ENCODE measurements at places on chromosomes 12 and 14. TPM values are rescaled to one million over a fixed set of nuclear protein-coding genes. Genes with fewer than 3 reads are reported as not detected.

The DIO2 gene
- 38.5 TPM for total RNA-seq

The INHBC gene
- not detected for total RNA-seq

The PDE6H gene
- total RNA-seq = not detected

DNA sequence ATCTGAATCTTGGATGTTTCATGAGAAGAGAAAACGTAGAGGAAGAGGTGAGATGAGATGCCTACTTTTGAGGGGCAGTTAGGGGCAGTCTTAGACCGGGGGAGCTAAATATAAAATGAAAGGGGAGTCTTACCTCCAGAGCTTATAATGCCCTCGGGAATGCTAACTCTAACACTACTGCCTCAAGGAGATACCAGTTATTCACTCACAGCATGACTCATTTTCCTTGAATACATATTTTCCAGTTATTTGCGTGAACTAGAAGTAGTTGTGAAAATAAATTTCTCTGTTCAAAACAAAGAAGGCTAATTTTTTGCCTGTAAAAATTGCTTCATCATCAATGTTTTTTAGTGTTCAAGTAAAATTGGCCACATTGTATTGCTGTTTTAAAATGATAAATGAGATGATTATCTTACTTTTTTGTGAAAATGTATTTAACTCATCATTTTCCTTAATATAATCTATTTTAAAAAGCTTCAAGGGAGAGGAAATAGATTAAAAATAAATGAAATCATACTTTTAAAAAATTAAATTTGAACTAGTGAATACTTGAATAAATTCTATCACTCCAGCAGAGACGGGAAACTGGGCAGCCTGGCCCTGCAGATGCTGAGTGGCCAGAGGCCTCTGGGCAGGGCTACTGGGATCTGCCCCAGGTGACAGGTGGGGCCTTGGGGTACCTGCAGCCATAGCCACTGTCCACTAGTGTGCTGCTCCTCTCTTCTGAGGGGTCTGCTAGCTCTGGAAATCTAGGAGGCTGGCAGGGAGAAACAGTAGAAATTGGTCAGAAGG is 339.3 kb downstream of the EGLN3 start:
- no peak for DNase-seq

DNA sequence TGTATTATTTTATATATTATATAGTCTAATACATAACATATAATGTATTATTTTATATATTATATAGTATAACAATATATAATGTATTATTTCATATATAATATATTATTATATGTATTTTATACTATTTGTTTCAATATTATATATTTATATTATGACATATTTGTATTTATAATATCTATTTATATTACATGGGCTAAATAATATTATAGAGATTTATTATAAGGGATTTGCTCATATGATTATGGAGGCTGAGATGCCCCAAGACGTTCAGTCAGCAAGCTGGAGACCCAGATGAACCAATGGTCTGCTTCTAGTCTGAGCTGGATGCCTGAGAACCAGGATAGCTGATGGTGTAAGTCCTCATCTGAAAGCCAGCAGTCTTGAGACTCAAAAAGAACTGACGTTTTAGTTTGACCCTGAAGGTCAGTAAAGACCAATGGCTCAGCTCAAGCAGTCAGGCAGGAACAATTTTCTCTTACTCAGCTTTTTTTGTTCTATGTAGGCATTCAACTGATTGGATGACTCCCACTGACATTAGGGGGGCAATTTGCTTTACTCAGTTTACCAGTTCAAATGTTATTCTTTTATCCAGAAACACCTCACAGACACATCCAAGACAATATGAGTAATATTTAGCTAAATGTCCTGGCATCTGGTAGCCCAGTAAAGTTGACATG is 130.4 kb downstream of the FLRT2 start:
- no peak for DNase-seq

DNA sequence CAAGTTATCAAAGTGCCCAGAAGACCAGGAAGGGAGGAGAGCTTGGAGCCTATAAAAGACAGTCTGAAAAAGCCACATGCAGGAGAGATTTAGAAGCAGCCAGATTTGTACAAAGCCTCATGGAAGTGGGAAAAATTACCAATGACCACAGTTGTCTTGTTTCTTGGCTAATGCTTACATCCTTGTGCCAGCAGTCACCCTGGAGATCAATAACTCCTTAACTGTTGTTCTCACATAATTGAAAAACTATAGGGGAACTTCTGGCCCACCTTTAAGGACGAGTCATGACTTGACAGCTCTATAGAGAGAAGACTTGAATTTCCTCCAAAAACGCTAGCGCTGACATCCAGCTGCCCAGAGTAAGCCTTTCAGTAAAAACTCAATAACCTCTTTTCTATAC is 313.1 kb downstream of the GALC start:
- no peak for DNase-seq

DNA sequence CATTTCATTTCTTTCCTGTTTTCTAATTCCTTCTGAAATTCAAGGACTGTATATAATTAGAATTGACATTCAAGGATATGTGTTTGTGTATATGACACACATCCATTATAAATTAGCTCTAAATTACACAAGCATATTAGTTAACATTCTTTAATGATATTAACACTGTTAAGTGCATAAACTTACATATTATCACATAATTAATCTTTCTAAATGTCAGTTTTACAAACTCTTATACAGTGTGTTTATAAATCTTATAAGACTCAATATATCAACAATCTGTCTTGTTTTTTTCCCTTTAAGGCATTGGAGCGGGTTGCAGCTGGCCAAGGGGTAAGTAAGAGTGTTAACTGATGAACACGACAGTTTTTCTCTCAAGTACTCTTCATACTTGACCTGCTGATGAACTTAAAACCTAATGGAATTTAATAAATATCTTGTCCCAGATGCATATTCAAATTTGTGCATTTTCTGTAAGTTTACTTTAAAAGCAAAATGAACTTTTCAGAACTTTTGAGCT is 76.1 kb downstream of the METTL25 start:
- no peak for DNase-seq

GRCh38 chr14:70005281-70005805 is 126.1 kb downstream of the SMOC1 start:
- DNase-seq = no peak

GRCh38 chr14:69002069-69002468 is 23.0 kb upstream of the ACTN1 start:
- no peak for DNase-seq

- DNase-seq = no peak
Measured at GRCh38 chr14:85234156-85235025, 295.6 kb upstream of the FLRT2 start.

DNA sequence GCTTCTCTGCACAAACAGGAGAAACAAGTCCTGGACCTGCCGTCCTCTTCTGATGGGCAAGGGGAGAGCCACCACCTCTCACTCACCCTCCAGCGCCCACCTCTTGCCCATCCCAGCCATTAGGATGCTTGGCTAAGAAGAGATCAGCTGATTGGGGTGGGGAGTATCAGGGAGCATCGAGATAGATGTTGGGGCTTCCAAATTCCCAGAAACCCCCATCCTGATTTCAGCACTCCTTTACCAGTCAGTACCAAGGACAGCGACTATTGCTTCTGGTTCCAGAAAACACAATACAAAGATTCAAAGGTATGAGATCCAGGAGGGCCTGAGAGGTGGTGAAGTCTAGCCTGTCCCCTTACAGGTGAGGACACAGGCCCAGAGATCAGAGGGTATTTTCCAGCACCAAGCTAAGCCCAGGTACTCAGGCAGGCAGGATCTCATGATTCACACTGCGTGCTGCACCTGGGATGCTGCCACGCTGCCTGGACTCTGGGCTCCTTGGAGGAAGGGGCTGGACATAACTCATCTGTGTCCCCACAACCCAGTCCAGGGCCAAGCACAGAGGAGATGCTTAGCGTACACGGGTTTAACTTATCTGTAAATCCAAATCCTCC is 76.6 kb downstream of the TUNAR start:
- no peak for DNase-seq

DNA sequence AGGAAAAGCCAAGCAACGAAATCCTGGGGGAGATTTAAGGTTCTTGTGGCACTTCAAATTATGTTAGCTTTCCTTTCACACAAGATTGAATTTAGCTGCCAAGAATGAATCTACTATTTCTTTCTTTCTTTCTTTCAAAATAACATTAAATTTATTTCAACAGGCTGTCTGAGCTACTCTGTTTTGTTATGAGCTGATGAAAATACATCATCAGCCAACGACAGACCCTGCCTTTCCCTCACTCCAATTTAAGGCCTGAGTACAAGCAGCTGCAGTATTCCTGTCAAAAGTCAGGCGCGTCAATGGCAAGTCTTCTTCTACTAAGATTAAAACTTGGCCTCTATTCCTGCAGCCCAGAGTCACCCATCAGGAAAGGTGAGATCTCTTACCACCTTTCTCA is 347.7 kb upstream of the FLRT2 start:
- no peak for DNase-seq

DNA sequence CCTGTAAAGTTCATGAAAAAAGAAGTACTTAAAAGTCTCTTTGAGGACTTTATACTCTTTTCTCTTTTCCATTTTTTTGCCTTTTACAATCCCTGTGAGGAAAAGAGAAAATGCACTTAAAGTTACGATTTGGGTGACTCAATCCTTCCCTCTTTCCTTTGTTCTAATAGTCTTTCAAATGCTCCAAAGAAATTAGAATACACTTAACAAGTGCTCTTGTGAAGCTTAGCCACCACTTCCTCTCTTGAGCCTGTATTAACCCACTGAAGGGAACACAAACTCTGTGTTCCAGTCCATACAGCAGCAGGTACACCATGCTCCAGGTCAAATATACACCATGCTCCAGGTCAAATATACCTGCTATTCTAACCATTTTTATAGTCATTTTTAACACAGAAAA is 581.1 kb upstream of the MGAT4C start:
- DNase-seq = no peak

- no peak for DNase-seq
Measured at GRCh38 chr14:34036319-34036766, 85.5 kb upstream of the EGLN3 start.

GRCh38 chr12:26642361-26642760 is 190.6 kb downstream of the ITPR2 start:
- no peak for DNase-seq

DNA sequence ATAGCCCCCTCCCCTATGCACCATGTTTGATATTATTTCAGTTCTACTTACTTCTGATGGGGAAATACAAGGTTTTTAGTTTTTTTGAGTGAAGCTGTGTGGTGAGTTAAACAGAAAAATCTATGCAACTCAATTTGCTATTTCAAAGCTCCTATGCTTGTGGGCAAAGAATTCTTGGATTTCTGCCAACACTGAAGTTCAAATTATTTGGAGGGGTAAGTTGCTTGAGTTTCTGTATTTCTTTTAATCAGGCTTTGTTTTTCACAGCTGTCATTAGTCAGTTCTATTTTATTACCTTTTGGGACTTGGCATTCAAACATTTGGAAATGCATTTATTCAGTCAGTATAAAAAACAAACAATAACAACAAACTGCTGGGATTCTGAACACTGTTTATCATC is 407.5 kb upstream of the MGAT4C start:
- DNase-seq = no peak

DNA sequence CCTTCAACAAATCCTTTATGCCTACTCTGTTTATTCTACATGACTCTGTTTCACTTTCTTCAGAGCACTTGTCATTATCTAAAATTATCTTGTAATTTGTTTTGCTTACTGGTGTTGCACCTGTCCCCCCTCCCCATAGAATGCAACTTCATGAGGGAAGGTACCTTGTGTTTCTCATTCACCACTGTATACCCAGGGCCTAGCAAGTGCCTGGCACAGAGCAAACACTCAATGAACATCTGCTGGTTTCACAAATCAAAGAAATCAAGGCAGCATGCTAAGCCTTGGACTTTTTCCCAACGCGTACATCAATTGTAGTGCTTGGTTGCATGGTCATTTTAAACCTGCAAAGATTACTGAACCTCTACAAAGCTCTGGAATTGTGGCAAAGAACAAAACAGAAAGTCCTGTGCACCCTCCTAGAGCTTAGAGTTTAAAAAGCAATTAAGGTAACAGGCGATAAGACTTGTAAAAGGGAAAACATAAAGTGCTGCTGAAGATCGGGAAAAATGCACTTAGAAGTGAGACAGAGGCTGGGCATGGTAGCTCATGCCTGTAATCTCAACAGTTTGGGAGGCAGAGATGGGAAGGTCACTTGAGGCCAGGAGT is 479.1 kb downstream of the MED13L start:
- no peak for DNase-seq

GRCh38 chr12:58189030-58189429 is 247.7 kb downstream of the ATP23 start:
- no peak for DNase-seq

DNA sequence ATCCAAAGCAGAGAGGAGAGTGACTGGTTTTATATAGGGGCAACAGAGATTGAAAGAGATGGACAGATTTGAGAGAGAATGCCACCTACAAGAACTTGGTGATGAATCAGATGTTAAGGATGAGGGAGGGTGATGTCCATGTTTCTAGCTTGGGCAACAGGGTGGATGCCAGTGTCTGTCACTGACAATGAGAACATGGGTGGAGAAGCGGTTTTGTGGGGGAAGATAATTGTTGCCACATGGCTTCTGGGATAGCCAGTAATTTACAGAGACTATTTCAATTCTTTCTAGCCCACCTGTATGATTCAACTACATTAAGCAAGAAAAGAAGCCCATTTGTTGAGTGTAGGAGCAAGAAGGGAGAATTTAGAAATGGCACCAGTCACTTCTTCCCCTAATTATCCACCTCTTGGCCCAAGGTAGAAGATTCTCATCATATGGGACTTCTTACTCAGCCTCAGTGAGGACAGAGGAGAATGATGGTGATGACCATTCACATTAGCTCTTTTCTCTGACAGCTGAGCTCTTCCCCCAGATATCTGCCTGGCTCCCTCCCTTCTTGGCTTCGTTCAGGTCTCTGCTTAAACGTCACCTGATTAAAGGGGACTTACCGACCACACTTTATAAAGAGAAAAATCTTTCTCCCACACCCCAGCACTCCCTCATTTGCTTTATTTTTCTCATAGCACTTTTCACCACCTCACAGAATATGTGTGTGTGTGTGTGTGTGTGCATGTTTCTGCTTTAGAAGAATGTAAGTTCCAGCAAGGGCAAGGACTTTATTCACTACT is 117.8 kb downstream of the DUSP6 start:
- no peak for DNase-seq

GRCh38 chr12:116673681-116674111 is 64.2 kb downstream of the SPRING1 start:
- DNase-seq = no peak

DNA sequence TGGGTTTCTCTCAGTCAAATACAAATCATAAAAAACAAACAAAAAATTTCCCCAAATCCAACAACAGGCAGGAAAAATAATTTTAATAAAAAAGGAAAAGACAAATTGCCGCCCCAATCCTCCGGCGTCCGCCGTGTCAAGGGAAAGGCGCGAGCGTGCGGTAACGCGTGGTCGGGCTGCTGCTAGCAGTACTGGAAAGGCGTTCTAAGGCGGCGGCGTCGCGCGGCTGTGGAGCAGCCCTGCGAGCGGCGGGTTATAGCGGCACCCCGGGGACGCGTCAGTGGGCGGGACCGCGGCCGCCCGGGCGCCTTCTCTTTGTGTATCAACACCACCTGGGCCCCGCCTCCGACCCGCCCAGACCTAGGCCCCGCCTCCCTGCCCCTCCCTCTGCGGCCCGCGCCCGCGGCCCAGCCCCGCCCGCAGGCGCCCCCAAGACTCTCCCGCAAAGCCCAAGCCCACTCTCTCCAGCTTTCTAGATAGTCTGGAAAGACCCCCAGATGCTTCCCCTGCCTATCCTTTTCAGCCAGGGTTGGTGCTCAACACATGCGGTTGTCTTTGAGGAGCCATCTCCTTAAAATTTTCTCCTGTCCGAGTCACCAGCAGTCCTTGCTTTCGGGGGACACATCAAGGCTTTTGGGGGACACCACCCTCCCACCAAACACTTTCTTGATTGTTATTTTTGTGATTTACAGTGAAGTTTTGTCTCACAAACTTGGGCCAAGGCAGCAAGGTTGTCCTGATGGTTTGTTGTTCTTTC is at the start of gene SLC38A2:
Gene SLC38A2, minus strand, starts transcription at position 230 of the 757 bp plus-strand sequence. CDS start 1,480 bp downstream, outside the sequence.
- DNase-seq = peak; percentile 97
